T-cell (primary cell): ENCODE measurements at places on chromosomes 7 and 10.

- no peak for DNase-seq
Measured at GRCh38 chr7:42688056-42688371, 223.9 kb downstream of the C7orf25 start.

DNA sequence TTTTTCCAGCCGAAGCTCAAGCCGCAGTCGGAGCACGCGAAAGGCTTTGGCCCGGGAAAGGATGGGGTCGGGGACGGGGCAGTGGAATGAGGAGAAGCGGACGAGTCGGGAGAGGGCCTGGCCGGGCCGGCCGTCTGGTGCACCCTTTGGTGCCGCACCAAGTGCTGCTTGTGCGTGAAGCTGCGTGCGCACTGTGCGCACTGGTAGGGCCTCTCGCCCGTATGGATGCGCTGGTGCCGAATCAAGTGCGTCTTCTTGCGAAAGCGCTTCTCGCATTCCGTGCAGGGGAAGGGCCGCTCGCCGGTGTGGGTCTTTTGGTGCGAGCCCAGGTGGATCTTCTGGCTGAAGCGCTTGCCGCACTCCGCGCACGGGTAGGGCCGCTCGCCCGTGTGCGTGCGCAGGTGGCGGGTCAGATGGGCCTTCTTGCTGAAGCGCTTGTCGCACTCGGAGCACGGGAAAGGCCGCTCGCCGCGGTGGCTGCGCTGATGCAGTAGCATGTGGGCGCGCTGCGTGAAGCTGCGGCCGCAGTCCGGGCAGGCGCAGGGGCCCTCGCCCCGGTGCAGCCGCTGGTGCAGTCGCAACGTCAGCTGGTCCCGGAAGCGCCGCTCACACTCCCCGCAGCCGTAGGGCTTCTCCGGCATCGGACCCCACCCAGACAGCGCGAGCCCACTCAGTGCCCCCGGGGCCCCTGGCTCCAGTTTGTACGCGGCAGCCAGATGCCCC lies 7.8 kb downstream of the ZNF467 start:
- DNase-seq, result no peak

DNA sequence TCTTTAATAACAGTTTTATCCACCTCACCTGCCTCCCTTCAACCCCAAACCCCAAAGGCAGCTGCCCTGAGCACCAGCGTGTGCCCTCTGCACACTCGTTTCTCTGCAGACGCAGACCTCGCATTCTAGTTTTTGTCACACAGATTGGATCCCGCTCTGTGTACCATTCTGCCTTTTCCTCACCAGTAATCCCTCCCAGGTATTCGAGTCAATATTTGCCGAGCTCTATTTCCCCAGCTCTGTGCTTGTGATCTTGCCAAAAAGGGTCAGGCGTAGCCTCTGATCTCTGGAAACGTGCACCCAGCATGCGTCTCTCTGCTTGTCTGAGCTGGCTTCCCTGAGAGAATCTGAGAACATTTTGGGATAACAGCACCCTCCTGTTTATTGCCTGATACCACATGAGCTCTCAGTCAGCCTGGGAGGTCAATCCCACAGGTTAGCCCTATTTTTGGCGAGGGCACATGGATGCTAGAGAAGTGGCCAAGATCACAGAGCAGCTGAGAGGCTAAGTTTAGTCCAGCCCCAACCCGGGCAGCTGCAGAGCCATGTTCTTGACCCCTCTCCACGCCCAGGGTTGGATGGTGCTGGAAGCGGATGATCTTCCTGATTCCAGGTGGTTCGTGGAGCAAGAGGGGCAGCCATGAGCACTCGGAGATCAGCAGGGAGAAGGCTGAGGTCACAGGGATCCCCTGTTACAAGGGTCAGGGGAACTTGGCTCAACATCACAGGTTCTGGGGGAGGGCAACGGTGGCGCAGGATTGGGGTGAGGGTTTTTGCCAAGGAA lies 29.1 kb downstream of the FOXL3 start:
- no peak for DNase-seq

DNA sequence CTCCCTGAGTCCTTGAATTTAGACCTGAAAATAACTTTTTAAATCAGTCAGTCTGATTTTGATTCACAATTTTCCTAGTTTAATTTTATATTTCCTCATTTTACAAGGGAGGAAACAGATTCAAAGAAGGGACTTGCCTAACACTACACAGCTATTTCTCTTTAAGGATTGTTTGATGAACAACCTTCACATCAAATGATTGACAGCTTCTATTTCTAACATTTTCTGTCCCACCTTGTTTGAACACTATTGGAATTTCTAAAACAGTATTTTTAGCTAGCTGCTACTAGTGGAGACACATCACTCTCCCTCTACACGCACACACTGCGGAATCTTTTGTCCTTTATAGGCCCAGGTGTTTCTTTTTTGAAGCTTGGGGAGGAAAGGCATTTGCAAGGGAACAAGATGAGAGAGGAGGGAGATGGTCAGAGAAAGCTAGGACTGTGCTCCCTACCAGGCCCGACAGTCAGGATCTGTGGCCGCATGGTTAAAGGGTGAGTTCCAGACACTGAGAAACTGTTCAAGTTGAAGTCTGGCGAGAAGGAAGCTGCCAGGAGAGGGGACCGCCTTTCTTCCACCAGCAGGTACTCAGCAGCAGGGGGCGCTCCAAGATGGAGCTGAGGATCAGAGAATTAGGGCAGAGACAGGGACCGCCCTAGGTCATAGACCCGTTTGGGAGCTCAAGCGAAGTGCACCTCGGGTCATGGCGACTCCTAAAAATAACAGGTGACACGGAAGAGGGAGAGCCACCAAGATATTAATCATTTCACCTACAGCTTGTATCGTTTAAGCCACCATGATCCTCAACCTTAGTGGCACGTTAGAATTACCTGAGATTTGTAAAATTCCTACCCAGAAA lies 49.7 kb downstream of the DNAJC12 start:
- peak; percentile 56 for DNase-seq

DNA sequence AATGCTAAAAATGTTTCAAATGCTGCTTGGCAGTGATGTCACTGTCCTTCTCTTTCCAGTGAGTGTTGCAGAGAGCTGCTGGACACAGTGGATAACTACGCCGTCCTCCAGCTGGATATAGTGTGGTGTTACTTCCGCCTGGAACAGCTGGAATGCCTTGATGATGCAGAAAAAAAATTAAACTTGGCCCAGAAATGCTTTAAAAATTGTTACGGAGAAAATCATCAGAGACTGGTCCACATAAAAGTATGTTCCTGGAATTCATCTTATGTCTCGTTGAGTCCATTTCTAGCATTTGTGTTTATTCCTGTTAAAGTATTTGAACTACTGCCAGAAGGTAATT lies 25.2 kb downstream of the NUB1 start:
- no peak for DNase-seq

DNA sequence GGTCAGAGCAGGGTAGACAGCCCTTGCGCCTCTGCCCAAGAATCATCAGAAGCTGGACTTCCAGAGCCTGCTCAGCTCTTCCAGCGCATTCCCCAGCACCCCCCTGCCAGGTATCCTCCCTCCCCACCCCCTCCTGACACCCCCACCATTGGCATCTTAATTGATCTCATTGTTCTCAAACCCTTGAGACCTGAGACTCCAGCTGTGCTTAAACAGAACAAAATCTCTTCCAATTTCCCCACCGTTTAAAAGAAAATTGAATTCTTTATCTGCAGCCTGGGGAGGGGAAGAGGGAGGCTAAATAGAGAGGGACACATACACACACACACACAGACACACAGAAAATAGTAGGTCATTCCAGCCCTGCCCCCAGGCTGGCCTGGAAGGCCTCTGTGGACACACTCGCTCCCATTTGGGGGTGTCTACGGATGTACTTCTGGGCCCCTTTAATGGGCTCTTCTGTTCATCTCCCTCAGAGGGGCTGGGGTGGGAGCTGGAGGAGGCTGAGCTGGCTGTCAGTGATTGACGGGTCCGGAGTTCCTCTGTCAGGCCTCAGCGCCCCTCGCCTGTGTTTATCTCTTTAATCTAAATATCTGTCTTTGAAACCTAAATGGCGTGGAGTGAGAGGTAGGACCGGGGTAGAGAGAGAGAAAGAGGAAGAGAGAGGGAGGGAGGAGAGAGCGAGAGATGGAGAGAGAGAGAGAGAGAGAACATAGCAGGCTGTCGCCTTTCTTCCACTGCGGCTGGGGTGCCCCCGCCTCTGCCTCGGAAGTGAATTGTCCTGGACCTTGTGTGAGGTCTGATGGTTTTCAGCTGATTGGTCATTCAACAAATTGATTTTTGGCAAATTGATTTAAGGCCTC lies 61.7 kb downstream of the C10orf105 start:
- DNase-seq, result no peak

GRCh38 chr10:18098201-18098600 lies 42.0 kb upstream of the CACNB2 start:
- no peak for DNase-seq

GRCh38 chr7:44673324-44673723 lies 66.9 kb downstream of the OGDH start:
- no peak for DNase-seq

- no peak for DNase-seq
Measured at GRCh38 chr10:70135046-70135445, 2.4 kb upstream of the AIFM2 start.

GRCh38 chr7:142739923-142740492 lies 9.3 kb upstream of the PRSS1 start:
- no peak for DNase-seq

- no peak for DNase-seq
Measured at GRCh38 chr7:155348806-155349205, 51.1 kb downstream of the INSIG1 start.

DNA sequence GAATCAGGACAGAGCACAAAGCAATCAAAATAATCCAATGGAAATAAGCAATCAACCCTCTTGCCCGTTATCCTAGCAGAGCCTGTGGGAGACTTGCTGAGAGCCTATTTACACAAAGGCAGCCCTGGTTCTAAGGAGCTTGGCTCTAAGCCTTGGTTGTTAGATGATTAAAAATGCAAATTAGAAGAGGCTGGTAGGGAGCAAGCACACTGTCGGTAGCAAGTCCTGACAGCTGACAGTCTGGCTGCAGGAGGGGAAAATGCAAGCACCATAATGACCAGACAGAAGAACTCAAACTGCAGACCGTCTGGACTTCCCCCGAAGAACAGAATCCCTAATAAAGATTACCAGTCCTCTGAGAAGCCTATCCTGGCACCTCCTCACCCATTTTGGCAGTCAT lies 131.8 kb upstream of the CTTNBP2 start:
- no peak for DNase-seq

DNA sequence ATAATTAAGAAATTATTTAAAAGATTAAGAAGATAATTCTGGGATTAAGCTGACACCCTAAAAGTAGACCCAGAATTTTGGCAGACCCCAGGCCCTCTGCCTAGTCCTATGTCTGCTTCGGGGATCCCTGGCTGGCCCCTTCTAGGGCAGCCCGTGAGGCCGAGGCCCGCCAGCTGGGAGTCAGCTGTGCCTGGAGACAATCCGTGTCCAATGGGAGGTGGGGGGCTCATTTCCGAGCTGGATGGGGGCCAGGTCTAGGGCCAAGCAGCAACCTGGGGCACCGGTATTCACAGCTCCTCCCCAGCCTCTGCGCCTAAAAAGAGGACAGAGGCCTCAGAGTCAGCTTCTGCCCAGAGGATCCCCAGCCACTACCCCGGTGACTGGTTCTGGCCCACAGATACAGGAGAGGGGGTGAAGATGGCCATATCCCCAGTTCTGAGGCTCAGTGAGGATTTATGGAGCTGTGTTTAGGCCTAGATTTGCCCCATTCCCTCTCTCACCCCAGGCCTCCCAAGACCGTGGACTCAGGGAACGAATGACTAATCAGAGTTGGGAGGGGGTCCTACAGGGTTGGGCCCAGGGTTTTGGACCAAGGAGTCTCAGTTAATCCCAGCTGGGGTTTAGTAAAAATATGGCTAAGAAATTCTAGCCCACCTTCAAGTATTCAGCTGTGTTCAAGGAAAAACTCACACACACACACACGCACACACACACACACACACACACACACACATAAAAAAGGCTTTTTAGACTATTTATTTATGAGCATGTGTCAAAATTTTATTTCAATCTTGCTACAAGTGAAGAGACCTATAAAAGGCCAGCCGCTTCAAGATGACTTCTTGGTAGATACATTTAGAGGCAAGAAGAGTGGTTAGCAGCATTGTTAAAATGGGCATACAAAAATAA lies 37.4 kb upstream of the LBX1 start:
- no peak for DNase-seq

DNA sequence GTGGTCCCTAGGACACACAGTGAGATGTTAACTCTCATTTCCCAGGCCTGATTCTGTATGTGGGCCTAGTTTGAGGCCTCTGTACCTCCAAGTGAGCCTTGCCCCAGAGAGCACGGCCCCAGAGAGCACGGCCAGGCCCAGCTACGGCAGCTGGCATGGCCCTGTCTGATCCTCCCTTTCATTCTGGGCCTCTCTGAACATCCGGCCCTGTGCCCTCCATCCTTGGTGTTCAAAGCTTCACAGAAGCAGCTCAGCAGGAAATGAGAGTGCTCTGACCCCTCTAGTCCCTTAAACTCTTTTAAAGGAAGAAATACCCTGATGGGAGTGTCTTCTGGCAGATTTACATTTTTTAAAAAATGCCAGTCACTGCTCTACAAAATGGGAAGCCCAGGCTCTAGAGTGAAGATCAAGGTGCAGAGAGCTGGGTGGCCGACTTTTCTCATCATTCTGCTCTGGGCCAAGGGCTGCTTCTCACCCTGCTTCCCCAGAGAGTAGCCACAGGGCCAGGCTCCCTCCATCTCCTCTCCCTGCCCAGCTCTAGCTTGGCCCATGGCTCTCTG lies 171.9 kb downstream of the RPS24 start:
- DNase-seq, result no peak

GRCh38 chr10:61029411-61029810 lies 85.4 kb upstream of the RHOBTB1 start:
- DNase-seq, result no peak

DNA sequence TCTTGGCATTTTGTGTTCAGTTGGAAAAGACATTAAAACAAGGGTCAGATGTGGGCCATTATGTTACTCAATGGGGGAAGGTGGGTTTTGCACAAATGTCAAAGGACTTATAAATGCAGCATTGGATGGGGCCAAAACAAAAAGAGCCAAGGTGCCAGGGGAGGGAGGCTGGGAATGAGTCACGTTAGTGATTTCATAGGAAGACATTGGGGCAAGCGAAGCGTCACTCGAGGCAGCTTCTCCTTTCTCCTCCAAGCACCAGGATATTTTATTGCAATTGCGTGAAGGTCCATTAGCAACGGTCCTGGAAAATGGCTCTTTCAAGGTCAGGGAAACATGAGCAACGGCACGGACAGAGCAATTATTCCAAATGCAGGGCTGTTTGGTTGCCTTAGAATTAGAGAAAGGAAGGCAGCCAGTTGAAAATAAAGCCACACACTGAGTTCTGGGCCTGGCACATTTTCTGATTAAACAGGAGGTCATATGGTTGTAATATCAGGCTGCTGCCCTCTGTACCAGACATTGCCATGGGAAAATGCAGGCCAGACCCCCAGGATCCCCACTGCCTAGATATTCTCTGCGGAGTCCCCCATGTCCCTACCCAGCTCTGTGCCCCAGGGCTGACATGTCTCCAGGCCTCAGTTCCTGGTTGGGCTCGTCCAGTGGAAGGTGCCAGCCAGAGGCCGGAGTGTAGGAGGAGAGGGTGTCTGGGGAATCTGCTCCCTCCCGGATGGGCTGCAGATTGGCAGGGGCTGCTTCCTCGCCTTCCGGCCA lies 63.3 kb upstream of the NANOS1 start:
- no peak for DNase-seq

- no peak for DNase-seq
Measured at GRCh38 chr7:132367795-132368194, 208.5 kb downstream of the PLXNA4 start.
